Natural killer cell (primary cell): ENCODE measurements at places on chromosomes 2 and 18. TPM values are rescaled to one million over a fixed set of nuclear protein-coding genes. Genes with fewer than 3 reads are reported as not detected.
A peak's percentile ranks its signal among the peaks of the same experiment; 100 is the strongest.

Gene SPR
- 1.7 TPM for total RNA-seq

Gene TUBB8B
- total RNA-seq: not detected

Gene ZNF516
- 49.1 TPM for total RNA-seq

Gene RSAD2
- 7.9 TPM for total RNA-seq

Gene MERTK
- 0.38 TPM for total RNA-seq

Gene TUBA3E
- total RNA-seq: not detected

Gene C2orf80
- not detected for total RNA-seq

- no peak overlapping the region for H3K27ac ChIP-seq
- no peaks in the 10 kb centered on the region for H3K27me3 ChIP-seq
- H3K4me3 ChIP-seq: no peak overlapping the region
- no peaks in the 10 kb centered on the region for H3K36me3 ChIP-seq
- no peak for DNase-seq
These were observed 326.2 kb downstream of the MYCN start for GRCh38 chr2:16266571-16266970.

GRCh38 chr2:15714609-15715008 is 122.9 kb downstream of the DDX1 start:
- no peak overlapping the region for H3K4me3 ChIP-seq
- no peak overlapping the region for H3K27ac ChIP-seq
- H3K36me3 ChIP-seq: no peaks in the 10 kb centered on the region
- DNase-seq: no peak

DNA sequence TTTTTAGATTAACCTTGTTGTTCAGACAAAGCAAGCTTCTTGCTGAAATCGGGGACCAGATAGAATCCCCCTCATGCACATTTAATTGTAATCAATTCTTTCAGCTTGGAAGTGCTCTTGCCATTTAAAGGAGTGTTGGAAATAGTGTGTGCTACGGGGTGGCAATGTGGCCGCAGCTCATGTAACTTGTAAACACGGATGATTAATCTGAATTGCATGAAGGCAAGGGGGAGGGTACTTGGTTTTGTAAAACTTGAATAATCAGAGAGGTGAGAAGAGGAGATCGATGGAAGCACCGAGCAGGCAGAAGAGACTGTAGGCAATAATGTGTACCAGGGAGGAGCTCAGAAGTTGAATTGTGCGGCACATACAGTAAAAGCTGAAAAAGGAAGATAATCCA is 273.5 kb downstream of the PTGR3 start:
- H3K4me1 ChIP-seq: no peaks in the 10 kb centered on the region
- no peak for DNase-seq
- no peak overlapping the region for H3K27ac ChIP-seq
- no peaks in the 10 kb centered on the region for H3K36me3 ChIP-seq
- H3K27me3 ChIP-seq: no peaks in the 10 kb centered on the region
- H3K4me3 ChIP-seq: no peak overlapping the region

DNA sequence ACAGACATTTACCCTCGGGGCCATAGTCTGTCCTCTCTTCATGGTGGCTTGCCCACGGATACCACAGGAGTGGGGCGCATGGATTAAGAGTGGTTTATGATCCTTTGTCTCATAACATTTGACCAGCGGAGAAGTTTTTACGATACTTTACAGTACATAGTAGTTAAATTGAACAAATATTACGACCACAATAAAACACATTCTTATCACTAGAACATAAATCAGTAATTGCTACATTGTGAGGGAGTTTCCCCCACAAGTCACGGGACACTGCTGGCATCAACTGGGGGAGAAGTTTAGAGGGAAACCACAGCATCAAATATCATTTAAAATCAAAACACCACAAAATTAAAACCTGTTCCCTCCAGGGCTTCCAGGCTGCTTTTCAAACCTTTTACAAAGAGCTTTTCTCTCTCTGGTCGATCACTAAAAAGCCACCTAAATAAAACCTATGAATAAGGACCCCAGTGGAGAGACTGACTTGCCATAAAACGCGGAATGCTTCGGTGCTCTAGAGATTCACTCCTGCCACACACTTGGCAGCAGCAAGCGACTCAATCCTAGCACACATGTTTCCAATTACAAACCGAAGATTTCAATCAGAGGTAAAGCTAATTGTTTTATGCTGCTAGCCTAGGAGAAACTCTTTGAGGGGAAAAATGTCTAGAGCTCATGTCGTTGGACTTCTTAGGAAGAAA is 173.7 kb upstream of the HNRNPA3 start:
- no peak overlapping the region for H3K27ac ChIP-seq
- DNase-seq: no peak
- H3K4me1 ChIP-seq: no peaks in the 10 kb centered on the region
- no peak overlapping the region for H3K4me3 ChIP-seq

DNA sequence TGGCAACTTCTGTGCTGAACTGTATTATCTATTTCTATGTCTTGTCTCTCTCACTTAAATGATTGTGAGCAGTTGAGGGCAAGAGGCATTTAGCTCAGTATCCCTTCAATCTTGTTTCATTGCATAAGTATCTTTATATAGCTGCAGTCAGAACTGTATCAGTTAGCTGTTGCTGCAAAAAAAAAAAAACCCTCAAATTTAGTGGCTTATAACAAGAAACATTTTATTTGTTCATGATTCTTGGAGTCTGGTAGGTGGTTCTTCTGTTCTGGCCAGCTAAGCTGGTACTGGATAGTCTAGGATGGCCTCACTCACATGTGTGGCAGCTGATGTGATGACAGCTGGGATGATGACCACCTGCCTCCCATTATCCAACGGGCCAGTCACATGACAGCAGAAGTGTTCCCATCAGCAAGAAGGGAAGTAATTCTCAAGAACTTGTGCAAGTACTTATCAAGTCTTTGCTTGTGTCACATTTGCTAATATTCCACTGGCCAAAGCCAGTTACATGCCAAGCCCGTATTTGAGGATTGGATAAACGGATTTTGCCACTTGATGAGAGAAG is 67.8 kb downstream of the SLC4A3 start:
- H3K4me3 ChIP-seq: no peak overlapping the region
- H3K36me3 ChIP-seq: no peaks in the 10 kb centered on the region
- DNase-seq: no peak
- H3K27ac ChIP-seq: no peak overlapping the region
- no peaks in the 10 kb centered on the region for H3K4me1 ChIP-seq

DNA sequence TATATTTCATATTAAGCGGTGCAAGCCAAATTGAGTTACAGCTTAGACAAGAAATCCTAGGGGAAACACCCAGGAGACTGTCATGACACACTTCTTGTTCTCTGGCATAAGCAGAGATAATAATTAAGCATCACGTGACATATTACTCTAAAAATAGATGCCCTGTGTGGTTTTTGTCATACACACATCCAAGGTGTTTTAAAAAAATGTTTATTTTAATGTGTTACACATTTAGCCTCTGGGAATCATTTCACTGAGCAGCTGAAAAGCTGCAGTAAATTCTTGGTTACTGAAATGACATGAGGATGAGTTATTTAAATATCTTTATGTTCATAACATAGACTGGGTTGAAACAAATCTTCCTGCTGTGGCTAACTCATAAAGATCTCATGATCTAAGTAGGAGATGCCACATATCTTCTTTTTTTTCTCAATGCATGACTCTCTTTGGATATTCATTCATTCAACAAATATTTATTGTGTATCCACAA is 38.0 kb upstream of the ERMN start:
- no peaks in the 10 kb centered on the region for H3K27me3 ChIP-seq
- H3K4me3 ChIP-seq: no peak overlapping the region

GRCh38 chr2:156329927-156330726 is 2.4 kb downstream of the NR4A2 start:
- peaks cover 44% of the 10 kb centered on the region for H3K4me1 ChIP-seq
- H3K36me3 ChIP-seq: no peaks in the 10 kb centered on the region
- H3K27ac ChIP-seq: no peak overlapping the region
- peak; percentile 51 for DNase-seq

DNA sequence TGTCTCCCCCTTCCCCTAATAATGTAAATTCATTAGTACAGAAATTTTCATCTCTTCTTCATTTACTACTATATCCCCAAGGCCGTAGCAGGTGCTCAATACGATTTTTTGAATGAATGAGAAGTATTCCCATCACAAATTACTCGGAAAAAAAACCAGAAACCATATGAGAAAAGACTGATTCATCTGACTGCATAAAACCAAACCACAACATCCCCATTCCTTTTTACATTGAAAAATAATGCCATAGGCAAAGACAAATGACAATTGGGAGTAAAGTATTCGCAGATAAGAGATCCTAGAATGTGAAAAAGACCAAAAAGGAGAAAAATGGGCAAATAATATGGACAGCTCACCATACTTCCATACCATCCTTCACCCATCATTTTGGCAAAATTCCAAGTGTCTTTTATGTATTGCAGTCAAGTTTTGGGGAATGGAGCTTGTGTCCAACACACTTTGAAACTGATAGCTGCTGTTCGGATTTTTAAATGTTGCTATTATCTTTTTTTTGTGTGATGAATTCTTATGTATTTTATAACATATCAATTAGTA is 1.5 kb downstream of the ZC3H8 start:
- peaks cover 8% of the 10 kb centered on the region for H3K4me1 ChIP-seq
- DNase-seq: no peak

DNA sequence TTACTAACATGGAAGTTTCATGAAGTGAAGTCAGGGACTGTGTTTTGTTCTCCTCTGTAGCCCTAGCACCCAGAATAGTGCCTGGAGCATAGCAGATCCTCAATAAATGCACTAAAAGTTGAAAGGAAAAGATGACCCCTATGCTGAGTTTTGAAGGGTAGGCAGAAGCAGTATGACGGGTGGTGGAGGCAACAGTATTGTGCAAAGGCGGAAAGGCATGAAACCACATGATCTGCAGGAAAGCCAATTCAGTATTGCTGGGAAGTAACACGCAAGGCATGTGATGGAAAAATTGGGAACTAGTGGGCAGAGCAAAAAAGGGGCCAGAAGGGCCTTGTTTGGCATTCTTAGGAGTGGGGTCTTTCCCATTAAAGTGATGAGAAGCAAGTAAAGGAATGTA is 23.1 kb downstream of the DTNB start:
- H3K4me1 ChIP-seq: no peaks in the 10 kb centered on the region
- peaks cover 3% of the 10 kb centered on the region for H3K36me3 ChIP-seq
- H3K4me3 ChIP-seq: no peak overlapping the region
- no peak overlapping the region for H3K27ac ChIP-seq
- no peak for DNase-seq
- H3K27me3 ChIP-seq: no peaks in the 10 kb centered on the region

DNA sequence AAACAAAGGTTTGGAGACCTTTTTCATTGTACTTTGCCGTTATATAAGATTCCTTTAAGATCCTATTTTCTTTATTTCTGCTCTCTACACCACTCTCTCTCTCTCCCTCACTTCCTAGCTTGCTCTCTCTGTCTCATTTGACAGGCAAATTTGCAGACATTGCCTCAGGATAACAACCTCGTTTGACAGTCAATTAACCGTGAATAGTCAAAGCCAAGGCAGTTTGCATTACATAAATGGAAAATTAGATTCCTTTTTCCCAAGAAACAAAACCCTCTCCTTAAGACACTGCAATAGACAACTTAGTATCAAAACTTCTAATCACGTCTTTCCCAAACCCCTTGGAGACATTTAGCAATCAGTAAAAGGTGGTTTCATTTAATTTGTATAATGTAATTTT is 7.4 kb downstream of the SKOR2 start:
- peaks cover 20% of the 10 kb centered on the region for H3K27me3 ChIP-seq
- H3K36me3 ChIP-seq: no peaks in the 10 kb centered on the region
- H3K4me1 ChIP-seq: no peaks in the 10 kb centered on the region
- no peak overlapping the region for H3K27ac ChIP-seq
- no peak overlapping the region for H3K4me3 ChIP-seq

- no peaks in the 10 kb centered on the region for H3K4me1 ChIP-seq
- H3K36me3 ChIP-seq: no peaks in the 10 kb centered on the region
- DNase-seq: no peak
- H3K4me3 ChIP-seq: no peak overlapping the region
These were observed 159.3 kb upstream of the CHAC2 start for GRCh38 chr2:53608293-53608692.

- H3K4me1 ChIP-seq: peaks cover 47% of the 10 kb centered on the region
- H3K27me3 ChIP-seq: no peaks in the 10 kb centered on the region
- H3K36me3 ChIP-seq: peaks cover 2% of the 10 kb centered on the region
- H3K27ac ChIP-seq: peak overlapping the region; percentile 67
- no peak for DNase-seq
These were observed 111.4 kb downstream of the NFATC1 start for GRCh38 chr18:79507076-79507545.

DNA sequence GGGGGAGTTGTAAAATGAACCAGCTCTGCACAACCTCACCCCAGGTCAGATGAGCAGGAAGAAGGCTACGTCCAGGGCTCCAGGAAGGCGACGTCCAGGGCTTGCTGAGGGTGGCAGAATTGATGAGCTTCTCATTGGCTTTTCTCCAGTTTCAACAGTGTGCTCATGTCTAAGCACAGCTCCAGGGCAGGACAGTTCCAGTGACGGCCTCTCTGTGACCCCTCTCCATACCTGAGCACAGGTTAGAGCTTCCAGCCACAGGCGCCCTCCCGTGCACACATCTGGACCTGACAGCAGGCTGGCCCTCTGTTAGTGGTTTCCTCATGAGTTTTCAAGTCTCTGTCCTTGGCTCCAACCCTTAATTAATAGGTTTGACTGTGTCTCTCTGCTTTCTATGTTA is 327.6 kb downstream of the ZNF516 start:
- no peak overlapping the region for H3K4me3 ChIP-seq
- no peaks in the 10 kb centered on the region for H3K4me1 ChIP-seq
- no peaks in the 10 kb centered on the region for H3K36me3 ChIP-seq
- H3K27me3 ChIP-seq: no peaks in the 10 kb centered on the region

- H3K27ac ChIP-seq: no peak overlapping the region
- H3K4me1 ChIP-seq: no peaks in the 10 kb centered on the region
- H3K4me3 ChIP-seq: no peak overlapping the region
- DNase-seq: no peak
- H3K36me3 ChIP-seq: peaks cover 11% of the 10 kb centered on the region
These were observed 8.8 kb downstream of the DHX57 start for GRCh38 chr2:38866773-38867443.

DNA sequence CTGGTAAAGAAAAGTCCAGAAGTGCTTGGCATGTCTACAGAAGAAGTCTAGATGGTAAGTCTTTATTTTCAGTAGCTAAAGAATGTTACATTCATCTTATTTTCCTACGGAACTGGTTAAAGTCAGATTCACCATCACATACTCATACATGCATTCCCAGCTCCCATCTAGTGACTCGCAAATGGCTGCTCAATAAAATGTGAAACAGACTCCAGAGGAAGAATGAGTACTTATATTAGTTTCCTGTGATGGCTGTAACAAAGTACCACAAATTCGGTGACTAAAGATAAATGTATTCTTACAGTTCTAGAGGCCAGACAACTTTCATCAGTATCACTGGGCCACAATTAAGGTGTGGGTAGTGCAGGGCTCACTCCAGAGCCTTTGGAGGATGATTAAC is 797.2 kb downstream of the SATB2 start:
- H3K4me3 ChIP-seq: no peak overlapping the region
- DNase-seq: no peak
- no peak overlapping the region for H3K27ac ChIP-seq
- H3K4me1 ChIP-seq: no peaks in the 10 kb centered on the region

DNA sequence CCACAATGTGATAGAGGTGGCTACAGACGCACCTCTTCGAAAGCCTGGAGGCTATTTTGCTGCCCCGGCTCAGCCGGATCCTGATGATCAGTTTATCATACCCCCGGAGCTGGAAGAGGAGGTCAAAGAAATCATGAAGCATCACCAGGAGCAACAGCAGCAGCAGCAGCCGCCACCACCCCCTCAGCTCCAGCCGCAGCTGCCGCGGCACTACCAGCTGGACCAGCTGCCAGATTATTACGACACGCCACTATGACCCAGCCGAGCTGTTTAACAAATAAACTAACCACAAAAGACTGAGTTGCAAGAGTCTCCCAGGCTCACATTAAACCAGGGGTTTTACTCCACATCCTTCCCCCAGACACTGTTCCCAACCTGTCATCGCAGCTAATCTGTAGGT is 263.8 kb downstream of the PHLPP1 start:
- no peak for DNase-seq
- peaks cover 5% of the 10 kb centered on the region for H3K4me1 ChIP-seq
- no peaks in the 10 kb centered on the region for H3K36me3 ChIP-seq
- no peaks in the 10 kb centered on the region for H3K27me3 ChIP-seq
- H3K27ac ChIP-seq: no peak overlapping the region
